ENCODE measurements at places on chromosomes 3 and 15.
A peak's percentile ranks its signal among the peaks of the same experiment; 100 is the strongest.

DNA sequence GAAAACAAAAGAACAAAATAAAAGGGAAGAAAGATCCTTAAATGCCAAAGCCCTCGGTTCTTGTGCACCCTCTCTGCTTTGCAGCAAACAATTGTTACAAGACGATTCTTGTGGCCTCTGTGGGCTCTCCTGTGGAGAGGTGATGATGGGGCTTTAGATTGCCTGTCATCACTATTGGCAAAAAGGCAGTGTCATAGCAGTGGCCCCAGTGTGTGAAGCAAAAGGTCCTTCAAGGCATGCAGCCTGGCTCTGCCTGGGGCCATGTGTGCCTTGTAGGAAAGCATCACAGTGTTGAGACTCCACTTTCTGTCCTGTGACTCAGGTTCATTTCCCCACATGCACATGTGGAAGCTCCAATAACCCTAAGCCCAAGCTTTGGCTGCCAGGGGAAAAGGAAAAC, 43.7 kb downstream of the POC1A start:
- DNase-seq = no peak

GRCh38 chr3:73729969-73730440, 105.3 kb upstream of the PDZRN3 start:
- no peak for DNase-seq

- no peak for DNase-seq
These were observed 546.8 kb downstream of the TBL1XR1 start for GRCh38 chr3:176650478-176650877.

GRCh38 chr3:59518283-59519055, 468.6 kb upstream of the CFAP20DC start:
- no peak for DNase-seq

- DNase-seq = peak; percentile 23
These were observed 243.8 kb downstream of the PDZRN3 start for GRCh38 chr3:73380735-73381532.

GRCh38 chr3:182948305-182948704, 32.0 kb downstream of the DCUN1D1 start:
- DNase-seq = peak; percentile 26

DNA sequence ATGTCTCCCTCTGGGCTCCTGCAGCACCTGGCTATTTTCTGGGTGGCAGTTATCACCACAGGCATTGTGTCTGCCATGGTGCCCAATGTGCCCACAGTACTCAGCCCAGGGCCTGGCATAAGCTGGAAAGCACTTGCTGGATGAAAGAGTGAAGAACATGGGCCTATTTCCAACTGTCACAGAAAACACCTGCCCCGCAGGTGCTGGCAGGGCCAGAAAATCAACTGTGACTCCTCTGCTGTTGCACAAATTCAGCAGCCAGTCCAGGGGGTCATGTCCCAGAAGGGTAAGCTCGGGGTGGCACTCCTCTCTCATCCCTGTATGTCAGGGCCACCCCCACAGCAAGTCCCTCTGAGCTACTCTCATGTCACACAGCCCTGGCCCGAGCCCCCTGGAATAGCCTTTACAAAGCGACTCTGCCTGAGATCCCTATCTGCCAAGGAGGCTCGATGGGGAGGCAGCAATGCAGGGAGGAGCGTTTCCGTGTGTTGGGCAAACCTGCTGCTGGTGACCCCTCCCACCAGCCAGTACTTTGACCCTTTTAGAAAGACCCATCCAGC, 16.9 kb downstream of the ITIH3 start:
- no peak for DNase-seq

DNA sequence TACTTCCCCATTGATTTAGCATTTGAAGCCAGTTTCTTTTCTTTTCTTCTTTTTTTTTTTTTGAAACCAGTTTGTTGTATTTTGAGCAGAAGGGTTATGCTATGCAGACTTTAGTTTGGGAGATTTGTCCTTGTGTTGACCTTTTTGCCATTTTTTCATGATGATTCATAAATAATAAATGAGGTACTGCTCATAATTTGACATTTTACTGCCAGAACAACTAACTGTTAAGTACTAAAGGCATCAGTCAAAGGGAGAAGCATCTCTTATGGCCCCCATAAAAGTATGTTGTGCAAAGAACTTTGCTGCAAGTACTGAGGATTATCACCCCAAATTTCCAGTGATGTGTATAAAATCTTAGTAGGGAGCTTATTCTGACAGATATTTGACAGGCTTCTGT, 1.7 kb upstream of the GPR87 start:
- DNase-seq = no peak

DNA sequence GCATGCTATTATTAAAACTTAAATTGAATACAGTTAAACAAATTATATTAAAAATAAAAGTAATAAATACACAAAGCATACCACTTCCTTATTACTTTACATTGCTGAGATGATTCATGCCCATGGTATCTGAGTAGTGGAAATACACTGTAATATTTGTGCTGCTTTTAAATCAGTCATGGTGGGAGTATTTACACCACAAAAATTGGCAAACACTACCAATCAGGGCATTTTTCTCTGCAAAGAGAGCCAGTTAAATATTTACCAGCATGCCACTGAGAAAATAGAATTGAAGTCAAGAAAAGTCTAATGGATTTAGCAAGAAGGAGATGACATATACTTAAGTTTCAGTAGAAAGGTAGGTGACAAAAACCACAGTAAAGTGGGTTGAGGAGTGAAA, 19.6 kb downstream of the PPARG start:
- peak; percentile 36 for DNase-seq

DNA sequence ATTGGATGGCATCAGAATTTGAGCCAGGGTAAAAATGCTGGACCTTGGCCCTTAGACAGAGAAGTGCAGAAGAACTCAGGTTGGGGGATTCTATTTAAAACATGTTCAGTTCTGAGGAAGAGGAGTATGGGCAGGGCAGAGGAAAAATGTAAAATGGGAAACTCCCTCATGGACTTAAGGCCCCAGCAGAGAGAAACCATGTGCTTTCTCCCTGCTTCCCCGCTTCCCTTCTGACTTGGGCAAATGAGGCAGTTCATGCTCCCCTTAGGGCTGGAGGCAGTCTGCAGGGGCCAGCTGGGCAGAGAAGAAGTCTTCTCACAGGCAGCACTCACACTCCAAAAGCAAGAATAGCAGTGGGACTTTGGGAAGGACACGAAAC, 9.9 kb upstream of the NUDT16 start:
- no peak for DNase-seq

- DNase-seq = no peak
These were observed 226.9 kb downstream of the ZNF385D start for GRCh38 chr3:21524133-21524532.

DNA sequence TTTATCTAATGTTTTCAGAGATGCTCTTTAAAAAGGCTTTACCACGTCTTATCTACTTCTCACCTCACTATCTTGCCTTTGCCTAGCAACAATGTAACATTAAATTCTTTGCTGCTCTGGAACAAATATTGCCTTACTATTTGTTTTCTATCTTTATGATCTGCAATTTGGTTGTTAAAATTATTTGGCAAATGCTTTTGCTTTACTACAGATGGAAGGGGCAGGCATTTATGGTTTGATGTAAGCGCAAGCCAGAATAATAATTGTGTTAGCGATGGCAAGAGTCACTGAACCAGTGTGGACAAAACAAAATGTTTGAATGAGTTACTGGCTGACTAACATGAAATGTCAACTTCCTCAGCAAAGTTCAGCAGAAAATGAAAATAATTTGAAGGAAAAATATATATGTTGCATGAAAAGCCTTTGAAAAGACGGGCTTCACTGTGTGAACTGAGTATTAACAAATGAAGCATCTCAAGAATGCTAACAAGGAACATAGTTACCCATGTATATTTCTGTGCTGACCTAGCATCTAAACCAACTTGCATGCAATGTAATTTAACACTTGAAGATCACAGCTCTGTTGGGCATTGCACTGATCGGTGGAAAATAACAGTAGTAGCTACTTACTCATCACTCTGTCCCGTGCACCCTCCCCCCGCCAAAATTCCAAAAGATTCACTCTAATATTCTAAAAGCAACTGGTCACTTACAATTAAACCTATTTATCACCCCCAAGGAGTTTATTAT, 454.0 kb upstream of the ARHGEF26 start:
- DNase-seq = no peak

DNA sequence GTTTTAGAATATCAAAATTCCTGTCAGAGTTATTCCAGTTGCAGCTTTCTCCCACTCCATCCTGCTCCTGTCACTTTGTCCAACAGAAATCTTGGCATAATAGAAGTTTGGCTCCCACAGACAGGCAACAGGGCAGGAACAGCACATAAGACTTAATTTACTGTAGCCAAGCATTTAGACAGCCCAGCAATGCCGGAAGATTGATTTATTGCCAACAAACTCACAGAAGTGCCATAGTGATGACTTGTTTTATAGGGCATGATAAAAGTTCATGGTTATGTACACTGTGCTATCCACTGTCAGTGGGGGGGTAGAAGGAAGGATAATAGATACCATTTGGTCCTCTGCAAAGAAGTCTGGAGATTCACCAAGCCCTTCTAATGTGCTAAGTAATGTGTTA, 98.3 kb upstream of the CBLB start:
- DNase-seq = peak; percentile 26

DNA sequence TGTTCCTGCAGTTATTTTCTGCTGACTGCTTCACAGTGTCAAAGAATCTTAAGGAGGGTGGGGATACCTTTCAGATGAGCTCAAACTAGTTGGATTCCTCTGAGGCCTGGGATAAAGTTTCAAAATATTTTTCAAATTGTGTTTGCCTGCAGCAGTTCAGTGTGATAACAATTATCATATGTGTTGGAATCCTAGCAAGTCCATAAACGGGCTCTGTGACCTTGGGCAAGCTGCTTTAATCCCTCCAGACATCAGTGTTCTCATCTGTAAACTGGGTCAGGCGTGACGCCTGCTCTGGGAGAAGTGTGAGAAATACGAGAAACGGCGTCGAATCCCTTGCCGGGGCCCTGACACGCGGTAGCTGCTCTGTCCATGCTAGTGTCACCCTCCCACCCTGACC, 153.5 kb downstream of the UACA start:
- DNase-seq = no peak

GRCh38 chr15:67091071-67091979, 25.9 kb downstream of the SMAD3 start:
- DNase-seq = no peak

DNA sequence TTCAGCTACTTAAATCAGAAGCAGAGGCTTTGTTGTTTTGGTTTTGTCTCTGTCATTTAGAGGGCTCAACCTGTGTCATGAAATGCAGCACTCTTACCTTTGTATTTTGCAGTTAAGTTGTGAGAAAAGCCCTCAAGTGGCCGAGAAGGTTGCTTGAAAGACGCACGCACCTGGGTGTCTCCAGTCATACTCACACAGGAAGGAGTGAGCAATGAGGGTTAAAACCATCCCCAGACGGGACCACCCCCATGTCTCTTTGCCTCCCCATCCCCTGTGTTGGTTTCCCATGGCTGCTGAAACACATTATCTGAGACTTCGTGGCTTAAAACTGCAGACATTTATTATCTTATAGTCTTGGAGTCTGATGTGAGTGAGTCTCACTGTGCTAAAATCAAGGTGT, 376.1 kb upstream of the CFAP20DC start:
- DNase-seq = no peak

DNA sequence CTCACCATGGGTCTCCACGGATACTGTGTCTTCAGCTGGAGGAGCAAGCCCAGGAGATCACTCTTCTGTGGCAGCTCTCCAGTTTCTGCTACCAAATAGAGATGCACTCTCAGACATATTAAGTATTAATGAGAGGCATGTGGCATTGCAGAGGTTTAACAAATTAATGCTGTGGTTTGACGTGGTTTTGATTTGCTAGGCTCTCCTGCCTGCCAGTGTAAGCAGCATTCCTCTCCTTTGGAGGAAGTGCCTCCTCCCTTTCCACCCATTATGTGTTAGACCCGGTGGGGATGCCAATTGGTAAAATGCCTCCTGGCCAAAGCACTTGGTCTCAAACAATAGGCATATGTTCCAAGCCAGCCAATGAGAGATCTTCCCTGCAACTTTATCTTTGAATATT, 124.8 kb downstream of the MYLK start:
- no peak for DNase-seq

- DNase-seq = no peak
These were observed 180.2 kb upstream of the CDIN1 start for GRCh38 chr15:36399276-36399675.

GRCh38 chr3:183768114-183768513, 57.3 kb downstream of the MAP6D1 start:
- no peak for DNase-seq

DNA sequence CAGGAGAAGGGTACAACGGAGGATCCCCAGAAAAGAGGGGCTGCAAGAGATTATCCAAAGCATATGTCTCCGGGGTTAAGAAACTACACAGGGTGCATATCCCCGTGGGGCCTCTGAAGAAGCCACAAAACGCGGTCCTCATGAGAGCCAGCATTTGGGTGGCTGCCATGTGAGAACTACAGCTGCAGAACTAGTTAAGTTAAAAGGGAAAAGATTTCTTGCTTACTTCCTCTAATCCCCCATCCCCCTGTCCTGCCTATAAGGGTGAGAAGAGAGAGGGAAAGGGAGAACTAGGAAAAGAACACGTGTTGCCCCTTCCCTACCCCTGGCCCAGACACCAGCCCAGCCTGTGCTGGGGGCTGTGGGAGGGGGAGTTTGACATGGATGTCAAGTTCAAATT, 70.4 kb upstream of the PCSK6 start:
- DNase-seq = no peak
